ENCODE measurements at places on chromosomes 1 and 21.
A peak's percentile ranks its signal among the peaks of the same experiment; 100 is the strongest.

GRCh38 chr1:99737016-99737415 lies 29.4 kb downstream of the FRRS1 start:
- no peak overlapping the region for H3K27ac ChIP-seq
- H3K36me3 ChIP-seq, result no peaks in the 10 kb centered on the region
- H3K4me3 ChIP-seq, result no peak overlapping the region
- peaks cover 13% of the 10 kb centered on the region for H3K4me1 ChIP-seq
- DNase-seq, result peak; percentile 45
- no peaks in the 10 kb centered on the region for H3K27me3 ChIP-seq

DNA sequence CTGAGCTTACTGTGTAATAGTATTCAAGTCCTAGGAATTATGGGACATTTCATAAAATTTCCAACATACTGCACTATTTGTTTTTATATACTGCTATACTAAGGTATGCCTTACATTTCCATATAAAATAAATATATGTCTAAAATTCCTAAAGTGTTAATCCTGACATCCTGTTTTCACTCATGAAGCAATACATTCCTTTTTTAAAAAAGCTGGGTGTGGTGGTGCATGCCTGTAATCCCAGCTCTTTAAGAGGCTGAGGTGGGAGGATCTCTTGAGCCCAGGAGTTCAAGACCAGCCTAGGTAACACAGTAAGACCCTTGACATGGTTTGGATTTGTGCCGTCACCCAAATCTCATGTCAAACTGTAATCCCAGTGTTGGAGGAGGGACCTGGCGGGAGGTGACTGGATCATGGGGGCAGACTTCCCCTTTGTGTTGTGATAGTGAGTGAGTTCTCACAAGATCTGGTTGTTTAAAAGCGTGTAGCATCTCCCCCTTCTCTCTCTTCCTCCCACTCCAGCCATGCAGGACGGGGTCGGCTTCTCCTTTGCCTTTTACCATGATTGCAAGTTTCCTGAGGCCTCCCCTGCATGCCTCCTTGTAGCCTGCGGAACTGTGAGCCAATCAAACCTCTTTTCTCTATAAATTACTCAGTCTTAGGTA lies 5.8 kb downstream of the CDC42BPA start:
- DNase-seq, result no peak
- H3K27ac ChIP-seq, result no peak overlapping the region
- no peaks in the 10 kb centered on the region for H3K36me3 ChIP-seq
- no peaks in the 10 kb centered on the region for H3K4me1 ChIP-seq
- no peak overlapping the region for H3K4me3 ChIP-seq

DNA sequence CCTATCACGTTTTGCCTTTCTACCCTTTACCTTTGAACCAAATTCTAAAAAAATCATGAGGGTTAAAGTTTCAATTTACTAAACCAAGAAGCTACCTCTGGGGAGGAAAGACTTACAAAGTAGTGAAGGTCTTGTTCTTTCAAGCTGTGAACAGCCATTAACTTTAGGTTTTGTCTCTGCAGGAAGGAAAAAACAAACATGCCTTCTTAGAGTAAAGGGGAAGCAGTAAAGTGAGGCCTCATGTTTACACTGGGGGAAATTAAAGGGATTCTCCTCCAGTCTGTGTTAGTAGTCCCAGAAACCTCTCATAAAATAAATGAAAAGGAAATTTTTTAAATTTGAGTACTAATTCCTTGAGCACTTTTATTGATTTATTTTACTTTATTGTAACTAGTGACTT lies 780.2 kb upstream of the ADGRL2 start:
- H3K36me3 ChIP-seq, result no peaks in the 10 kb centered on the region
- no peaks in the 10 kb centered on the region for H3K4me1 ChIP-seq
- DNase-seq, result no peak
- H3K27ac ChIP-seq, result no peak overlapping the region
- no peak overlapping the region for H3K4me3 ChIP-seq

- H3K4me3 ChIP-seq, result no peak overlapping the region
- H3K27me3 ChIP-seq, result no peaks in the 10 kb centered on the region
- peak; percentile 54 for DNase-seq
- H3K27ac ChIP-seq, result no peak overlapping the region
These were observed 3.7 kb downstream of the CCDC24 start for GRCh38 chr1:43994794-43995790.

- no peak overlapping the region for H3K27ac ChIP-seq
- no peak for DNase-seq
- H3K36me3 ChIP-seq, result no peaks in the 10 kb centered on the region
- H3K4me3 ChIP-seq, result no peak overlapping the region
These were observed 89.5 kb upstream of the ARTN start for GRCh38 chr1:43844114-43844513.

All from Caco-2 (cell line).